ENCODE measurements at places on chromosomes 5 and 9. TPM values are rescaled to one million over a fixed set of nuclear protein-coding genes. Genes with fewer than 3 reads are reported as not detected.

FBXL7 gene
- total RNA-seq = not detected

GRCh38 chr9:13728917-13729811, 449.7 kb upstream of the MPDZ start:
- ATAC-seq = no peak

- ATAC-seq = no peak
Measured at GRCh38 chr5:195401-196160, 4.3 kb downstream of the LRRC14B start.

DNA sequence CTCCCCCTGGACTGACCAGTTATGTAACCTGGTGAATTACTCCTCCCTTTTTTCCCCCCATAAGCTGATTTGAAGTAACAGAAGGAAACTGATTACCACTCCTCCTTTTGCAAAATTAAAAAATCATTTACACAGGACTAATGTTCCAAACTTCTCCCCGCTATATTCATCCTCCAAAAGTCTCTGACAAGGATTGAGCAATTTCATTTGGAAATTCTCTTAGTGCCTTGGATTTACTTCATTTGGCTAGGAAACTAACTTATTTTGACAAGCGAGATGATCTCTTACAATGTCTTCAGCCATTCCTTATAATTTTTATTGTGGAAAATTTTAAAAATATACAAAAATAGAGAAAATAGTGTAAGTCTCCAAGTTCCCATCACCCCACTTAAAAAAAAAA, 15.4 kb upstream of the B4GALT1 start:
- no peak for ATAC-seq

DNA sequence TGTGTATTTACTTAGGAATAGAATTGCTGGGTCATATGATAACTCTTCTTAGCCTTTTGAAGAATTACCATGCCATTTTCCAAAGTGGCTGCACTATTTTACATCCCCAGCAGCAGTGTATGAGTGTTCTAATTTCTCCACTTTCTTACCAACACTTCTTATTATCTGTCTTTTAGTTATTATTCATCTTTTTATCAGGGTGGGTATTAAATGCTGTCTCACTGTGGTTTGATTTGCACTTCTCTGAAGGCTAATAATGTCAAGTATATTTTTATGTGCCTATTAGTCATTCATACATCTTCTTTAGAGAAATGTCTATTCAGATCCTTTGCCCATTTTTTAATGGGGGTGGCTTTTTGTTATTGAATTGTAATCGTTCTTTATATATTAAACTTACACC, 36.8 kb downstream of the SLC1A3 start:
- no peak for ATAC-seq

DNA sequence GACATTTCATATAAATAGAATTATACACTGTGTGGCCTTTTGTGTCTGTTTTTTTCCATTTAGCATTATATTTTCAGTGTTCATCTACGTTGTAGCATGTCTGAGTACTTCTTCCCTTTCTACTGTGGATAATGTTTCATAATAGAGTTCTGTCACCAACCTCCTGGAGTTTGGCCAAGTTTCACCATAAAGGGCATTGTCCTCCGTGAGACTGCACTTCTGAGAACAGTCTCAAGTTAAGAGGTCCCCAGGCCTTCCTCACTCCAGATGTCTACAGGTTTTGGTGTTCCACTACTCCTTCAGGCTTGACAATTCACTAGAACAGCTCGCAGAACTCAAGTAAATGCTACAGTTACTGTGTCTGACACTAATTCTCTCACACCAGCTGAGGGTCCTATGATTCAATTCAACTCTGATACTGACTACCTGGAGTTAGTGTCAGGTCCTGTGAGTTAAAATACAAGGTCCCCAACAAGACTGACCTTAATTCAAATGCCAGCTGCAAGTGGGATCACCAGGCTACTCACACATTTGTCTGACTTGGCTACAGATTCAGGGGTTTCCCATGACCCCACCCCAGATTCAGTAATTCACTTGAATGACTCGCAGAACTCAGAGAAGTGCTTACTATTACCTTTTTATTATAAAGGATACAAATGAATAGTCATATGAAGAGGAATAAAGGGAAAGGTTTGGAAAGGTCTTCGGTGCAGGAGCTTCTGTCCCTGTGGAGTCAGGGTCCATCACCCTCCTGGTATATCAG, 31.1 kb downstream of the SLC35A4 start:
- ATAC-seq = no peak

DNA sequence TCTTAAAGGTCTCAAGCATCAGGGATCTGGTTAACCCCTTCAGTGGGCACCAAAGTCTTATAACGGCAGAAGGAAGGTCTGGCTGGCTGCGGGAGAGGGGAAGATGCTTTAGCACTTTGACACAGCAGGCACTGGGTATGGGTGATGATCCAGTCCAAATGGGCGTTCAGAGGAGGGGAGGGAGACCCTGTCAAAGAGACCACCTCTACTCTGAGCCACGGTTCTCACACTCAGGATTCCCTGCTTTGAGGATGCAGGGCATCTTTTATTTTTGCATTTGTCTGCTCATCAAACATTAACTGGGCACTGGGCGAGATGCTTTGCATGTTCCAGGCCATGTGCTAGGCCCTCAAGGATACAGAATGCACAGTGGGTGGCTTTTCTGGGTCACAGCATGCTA, 204.0 kb downstream of the DAB2IP start:
- no peak for ATAC-seq

DNA sequence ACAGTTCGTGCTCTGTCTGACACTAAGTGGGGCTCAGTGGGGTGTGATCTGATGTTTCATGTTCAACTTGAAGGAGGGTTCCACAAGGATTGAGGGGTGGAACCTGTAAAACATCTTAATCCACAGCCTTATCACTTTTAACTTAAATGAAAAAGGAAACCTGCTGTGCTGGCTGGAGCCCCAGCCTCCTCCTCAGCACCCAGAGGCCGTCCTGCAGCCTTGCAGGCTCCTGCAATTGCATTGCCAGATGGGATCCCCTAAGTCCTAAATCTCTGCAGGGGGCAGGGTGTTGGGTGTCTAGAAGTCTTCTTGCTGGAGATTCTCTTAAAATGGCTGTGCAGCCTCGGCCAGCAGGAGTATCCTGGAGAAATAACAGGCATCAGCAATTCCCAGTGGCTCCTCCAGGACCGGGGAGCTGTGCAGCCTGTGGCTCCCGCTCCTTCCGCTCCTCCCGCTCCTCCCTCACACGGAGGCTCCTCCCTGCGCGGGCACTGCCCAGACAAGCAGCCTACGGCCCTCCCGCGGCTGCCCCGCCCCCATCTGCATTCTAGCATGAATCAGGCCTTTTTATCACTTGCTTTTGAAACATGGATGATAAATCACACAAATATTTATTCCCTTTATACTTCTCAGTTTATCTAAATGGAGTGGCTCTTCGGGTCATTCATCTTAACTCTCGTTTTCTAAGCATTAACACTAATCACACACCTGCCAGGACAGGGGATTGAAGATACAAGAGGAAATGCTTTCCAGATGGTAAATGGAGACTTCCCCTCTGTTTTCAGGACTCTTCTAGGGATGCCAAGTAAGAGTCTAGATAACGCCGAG, 131.0 kb downstream of the ADAMTS16 start:
- no peak for ATAC-seq

GRCh38 chr9:137126786-137127185, 12.2 kb upstream of the GRIN1 start:
- ATAC-seq = no peak

- peak; percentile 70 for ATAC-seq
Measured at GRCh38 chr5:132363431-132364112, 5.9 kb upstream of the SLC22A5 start.

GRCh38 chr5:107700481-107700880, 29.7 kb upstream of the EFNA5 start:
- no peak for ATAC-seq

- no peak for ATAC-seq
Measured at GRCh38 chr5:179164331-179165311, 104.4 kb downstream of the ZNF354C start.

DNA sequence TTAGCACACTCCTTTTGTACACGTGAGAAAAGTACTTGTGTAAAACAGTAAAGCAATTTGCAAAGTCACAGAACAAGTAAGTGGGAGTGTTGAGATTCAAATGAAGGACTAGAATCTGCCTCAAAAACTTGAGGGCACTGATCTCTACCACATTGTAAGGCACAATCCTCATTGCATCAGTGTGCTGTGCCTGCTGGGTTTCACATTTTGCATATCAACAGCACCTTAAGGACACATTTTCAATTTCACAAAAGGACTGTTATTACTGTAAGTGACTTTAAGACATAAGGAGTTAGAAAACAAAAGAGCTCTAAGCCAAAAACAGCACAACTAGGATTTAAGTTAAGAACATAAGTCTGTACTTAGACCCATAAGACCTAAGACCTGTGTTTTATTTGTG, 44.7 kb upstream of the HK3 start:
- ATAC-seq = no peak

All from activated T-helper 17 cell treated with anti-CD3 and anti-CD28 coated beads, Interleukin-2, amount 50 U/mL, for 72 hours (primary cell).